ENCODE measurements at places on chromosomes 3 and 15.

GRCh38 chr3:156409694-156410093, 145.2 kb downstream of the SSR3 start:
- no peak for DNase-seq

- no peak for DNase-seq
Measured at GRCh38 chr3:136366289-136366688, 116.1 kb downstream of the PCCB start.

DNA sequence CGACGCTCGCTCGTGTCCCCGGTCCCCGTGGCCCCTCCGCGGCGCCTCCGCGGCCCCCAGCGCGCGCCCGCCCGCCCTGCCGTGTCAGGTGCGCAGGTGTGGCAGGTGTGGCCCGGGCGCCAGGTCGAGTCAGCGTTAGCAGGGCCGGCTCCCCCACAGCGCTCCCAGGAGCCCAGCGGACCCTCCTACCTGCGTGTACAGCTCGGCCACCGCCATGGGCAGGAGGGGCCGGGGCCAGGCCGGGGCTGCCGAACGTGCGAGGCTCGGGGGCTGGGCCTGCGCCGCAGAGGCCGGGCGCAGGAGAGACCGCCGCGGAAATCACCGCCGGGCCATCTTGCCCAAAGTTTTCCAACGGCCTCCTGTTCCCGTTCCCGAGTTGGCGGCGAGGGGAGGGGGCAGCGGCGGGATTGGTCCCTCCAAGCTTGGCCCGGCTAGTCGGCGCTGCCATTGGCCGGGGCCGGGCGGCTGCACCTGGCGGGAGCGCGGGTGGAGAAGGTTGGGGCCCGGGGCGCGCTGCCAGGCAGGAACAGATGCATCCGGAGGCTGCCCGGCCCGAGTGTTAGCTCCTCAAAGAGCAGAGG, at the start of gene MYO5C:
Gene MYO5C (minus strand): TSS at position 384 of the 581 bp plus-strand sequence. CDS start 168 bp downstream, at position 216.
- DNase-seq = no peak

DNA sequence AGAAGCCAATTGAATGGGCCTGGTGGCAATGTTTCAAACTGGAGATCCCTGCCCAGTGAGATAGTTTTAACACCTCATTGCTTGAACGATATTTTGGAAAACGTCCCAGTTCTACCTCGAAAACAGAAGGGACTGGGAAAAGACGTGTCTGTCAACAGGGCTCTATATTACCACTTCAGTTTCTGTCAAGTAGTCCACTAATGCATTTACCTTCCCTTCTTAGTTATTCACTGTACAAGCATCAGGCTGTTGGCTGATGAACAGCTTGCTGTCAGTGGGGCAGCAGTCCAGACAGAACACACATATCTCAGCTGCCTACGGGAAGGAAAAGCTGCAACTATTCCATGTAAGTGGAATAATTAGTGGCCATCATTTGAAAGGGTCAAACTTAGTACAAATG, 794.7 kb upstream of the GBE1 start:
- DNase-seq = no peak

- DNase-seq = no peak
Measured at GRCh38 chr15:67107014-67107812, 41.8 kb downstream of the SMAD3 start.

DNA sequence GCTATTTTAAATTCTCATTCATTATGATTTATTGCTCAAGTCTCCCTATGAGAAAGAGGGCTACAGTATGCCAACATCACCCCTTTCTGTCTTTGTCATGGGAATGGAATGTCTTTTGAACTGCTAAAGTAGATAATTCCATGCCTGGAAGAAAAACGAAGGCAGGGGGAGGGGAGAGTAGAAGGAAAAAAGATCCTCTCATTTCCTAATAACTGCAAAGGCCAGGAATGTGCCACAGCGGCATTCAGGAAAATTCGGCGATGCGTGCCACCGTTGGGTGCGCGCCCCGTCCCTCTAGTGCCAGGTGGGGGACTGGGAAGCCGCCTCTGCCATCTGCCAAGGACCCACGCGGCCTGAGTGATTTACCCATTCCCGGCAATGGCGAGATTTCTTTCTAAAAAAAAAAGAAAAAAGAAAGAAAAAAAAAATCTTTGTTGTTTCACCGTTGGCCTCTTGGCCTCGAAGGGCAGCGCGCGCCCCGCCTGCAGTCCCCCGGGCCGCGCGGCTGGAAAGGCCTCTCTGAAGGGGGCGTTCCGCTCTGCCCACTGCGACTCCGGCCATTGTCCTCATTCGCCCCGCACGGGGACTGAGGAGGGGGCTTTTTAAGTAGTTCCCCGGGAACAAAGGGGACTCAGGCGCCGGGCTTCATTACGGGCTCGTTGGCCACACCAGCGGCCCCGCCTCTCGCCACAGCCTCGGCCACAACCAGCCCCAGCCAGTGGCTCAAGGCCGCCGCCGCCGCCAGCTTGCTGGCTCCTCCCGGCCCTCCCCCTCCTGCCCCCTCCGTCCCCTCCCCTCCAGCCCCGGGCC, 54.5 kb downstream of the CPN2 start:
- DNase-seq = no peak

DNA sequence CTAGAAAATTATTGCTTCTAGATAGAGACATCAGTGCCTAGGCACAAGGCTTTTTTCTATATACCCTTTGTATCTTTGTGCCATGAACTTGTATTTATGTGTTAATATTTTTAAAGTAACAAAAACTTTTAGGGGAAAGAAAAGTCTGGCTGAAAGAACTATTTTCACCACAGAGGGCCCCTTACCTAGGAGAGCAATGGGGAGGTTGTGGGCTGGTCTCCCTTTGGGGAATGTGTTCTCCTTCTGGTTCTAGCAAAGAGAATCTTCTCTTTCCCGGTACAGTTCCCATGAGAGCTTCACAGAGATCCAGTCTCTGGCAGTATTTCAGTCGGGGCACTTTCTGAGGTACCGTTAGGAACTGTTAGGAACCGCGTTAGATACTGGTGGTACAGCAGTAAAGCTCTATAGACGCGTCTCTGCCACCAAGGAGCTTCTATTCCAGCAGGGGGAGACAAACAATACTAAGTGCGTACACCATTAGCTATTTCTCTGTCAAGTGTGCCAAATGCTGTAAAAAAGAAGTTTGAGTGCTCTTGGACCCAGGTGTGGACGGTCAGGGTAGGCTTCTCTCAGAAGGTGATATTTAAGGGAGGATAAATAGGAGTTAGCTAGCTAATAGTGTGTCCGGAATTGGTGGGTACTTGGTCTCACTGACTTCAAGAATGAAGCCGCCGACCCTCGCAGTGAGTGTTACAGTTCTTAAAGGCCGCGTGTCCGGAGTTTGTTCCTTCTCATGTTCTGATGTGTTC, 4.6 kb upstream of the EPB42 start:
- DNase-seq = peak; percentile 81

GRCh38 chr3:131020122-131020693, 6.4 kb downstream of the ASTE1 start:
- no peak for DNase-seq

DNA sequence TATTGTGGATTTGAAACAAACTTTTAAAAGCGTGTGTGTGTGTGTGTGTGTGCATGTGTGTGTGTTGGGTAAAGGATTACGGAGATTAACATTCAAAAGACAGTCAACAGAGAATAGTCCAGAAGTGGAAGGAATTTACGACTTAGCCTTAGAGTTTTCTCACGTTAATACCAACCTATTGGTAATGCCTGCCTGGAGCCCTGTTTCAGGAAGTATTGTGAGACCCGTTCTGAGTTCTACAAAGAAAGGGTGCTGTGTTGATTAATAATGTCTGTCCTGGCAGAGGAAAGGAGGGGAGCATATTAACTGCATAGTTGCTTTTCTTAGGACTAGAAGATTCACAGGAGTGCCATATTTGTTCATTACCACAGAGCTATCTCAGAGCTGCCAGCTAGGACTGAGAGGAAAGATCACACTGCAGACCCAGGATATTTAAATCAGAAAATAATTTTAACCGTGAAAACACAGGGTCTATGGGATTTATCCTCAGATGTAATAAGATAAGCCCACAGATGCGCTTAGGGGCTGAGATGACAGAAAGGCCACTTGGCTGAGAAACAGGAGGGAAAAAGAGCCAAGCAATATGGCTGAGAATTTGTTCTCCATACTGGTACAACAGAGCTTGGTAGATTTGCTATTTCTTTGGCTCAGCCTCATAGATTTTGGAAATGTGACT, 40.5 kb upstream of the FRMD4B start:
- no peak for DNase-seq

DNA sequence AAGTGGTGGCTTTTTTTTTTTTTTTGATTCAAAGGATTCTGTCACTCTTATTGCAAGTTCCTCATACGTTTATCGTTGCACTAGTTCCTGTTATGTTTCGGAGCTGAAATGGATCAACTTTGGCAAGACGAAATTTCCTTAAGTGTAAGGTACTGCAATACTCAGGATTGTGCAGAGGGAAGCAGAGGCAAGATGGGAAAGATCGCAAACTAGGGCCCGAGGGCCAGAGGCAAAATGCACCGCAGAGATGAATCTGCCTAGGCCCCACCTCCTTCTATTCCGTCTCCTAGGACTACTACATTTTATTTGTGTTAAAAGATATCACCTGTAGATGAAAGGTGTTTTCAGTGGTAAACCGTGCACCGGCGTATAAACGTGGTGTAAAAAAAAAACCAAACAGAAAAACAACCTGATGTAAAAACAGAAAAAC, 331 bp downstream of the RNU6-1 start:
- DNase-seq = no peak

- DNase-seq = no peak
Measured at GRCh38 chr3:23103764-23104163, 99.4 kb upstream of the UBE2E2 start.

GRCh38 chr15:80545078-80545477, 140.9 kb downstream of the ARNT2 start:
- no peak for DNase-seq

- peak; percentile 91 for DNase-seq
Measured at GRCh38 chr15:89057506-89058133, 30.6 kb upstream of the ABHD2 start.

GRCh38 chr3:52068055-52068571, 11.7 kb upstream of the DUSP7 start:
- no peak for DNase-seq

DNA sequence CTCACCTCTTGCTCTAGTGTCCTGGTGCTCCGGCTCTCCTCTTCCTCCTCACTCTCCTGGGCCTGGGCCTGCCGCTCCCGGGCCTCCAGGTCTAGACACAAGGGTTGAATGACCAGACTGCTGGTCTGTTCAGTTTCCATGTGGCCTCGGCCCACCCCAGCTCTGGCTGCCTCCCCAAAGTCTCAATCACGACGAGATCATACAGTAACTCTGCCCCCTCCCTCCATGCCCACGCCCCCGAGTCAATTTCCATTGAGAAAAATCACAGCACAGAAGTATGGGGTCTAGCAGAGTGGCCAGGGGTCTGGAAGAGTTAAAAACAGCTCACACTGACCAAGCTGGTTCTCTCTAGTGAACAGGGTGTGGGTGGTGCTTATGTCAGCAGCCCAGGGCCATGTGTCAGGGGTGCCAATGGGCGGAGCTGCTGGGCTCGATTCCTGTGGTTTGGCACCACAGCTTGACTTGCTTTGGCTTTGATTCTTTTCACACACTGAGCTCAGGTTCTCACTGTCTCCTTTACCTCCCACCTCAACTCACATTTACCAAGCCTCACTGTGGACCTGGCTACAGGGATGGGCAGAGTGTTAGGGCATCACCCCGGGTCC, 6.9 kb downstream of the C15orf62 start:
- peak; percentile 65 for DNase-seq

- no peak for DNase-seq
Measured at GRCh38 chr3:24812116-24812515, 317.5 kb upstream of the THRB start.

DNA sequence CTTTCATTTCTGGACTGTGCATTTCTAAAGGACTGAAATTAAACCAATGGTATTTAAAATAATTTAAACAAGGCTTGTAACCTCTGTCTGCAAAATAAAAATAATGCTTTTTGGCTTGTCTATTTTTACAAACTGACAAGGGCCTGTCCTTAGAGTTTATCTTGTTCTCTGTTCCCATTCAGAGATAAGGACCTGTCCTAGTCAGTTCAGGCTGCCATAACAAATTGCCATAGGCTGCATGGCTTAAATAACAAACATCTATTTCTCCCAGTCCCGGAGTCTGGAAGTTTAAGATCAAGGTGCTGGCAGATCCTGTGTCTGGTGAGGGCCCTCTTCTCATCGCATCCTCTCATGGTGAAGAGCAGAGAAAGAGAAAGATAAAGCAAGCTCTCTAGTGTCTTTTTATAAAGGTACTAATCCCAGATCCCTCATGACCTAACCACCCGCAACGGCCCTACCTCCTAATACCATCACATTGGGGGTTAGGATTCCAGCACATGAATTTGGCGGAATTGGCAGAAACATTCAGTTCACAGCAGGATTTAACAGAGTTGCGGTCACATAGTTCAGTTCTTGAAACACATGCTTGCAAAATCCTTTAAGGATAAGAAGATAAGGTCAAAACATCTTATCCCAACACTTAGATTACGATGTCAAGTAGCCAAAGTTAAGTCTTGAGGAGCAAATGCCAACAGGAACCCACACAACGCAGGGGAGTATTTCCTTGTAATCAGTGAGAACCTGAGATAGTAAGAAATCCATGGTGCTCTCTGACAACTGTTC, 17.8 kb downstream of the KBTBD8 start:
- no peak for DNase-seq

- DNase-seq = no peak
Measured at GRCh38 chr15:68730976-68731897, 89.5 kb downstream of the ANP32A start.

GRCh38 chr3:138594150-138594934, at the start of gene CEP70:
TSS of gene CEP70 (minus strand) at chr3:138594260. CDS start at chr3:138572927, 21,333 bp downstream.
- DNase-seq = peak; percentile 85

GRCh38 chr15:58497046-58497785, 65.4 kb downstream of the LIPC start:
- DNase-seq = no peak

- no peak for DNase-seq
Measured at GRCh38 chr3:64224826-64225610, at the start of gene PRICKLE2. TSS of gene PRICKLE2 (minus strand) at chr3:64225466. CDS start at chr3:64198927, 26,539 bp downstream.

GRCh38 chr3:12884186-12884680, 42.9 kb upstream of the RPL32 start:
- no peak for DNase-seq

DNA sequence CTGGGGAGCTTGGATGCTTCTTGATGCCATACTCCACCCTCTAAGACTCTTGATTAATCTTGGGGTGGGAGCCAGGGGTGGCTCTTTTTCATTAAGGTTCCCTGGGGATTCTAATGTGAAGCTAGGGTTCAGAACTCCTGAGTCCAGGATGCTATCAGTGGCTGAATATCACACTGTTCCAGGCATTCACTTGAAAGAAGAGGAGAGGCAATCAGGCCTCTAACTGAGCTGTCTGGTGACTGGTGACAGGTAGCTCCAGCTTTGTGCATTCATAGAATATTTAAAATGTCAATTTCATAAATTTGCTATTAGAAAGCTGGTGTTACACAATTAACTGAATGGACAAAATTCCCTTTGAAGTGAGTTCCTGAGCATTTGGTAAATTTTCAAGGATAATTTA, 139.0 kb downstream of the CHDH start:
- no peak for DNase-seq

DNA sequence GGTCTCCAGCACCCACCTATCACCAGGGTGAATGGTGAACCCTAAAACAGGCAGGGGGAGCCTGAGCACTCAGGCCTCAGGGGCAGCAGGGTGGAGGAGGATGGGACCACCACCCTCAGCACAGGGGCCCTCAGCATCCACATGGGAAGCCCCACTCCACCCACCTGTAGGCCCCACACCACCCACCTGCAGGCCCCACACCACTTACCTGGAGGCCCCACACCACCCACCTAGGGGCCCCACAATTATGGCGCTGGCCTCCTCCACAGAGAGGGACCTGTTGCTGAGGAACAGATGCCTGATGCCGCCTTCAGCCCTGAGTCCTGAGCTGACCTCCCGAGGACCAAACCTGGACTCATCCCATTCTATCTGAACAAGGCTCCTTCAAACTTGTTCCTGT, 46.7 kb downstream of the HMCES start:
- no peak for DNase-seq
